Muscle of leg (tissue), 16 donors: ENCODE measurements at places on chromosomes 6 and 20. TPM values are rescaled to one million over a fixed set of nuclear protein-coding genes. Genes with fewer than 3 reads are reported as not detected.

The DNAH8 gene
- total RNA-seq: 2.2 TPM

The CALHM4 gene
- not detected for total RNA-seq

The BMP7 gene
- 3.8 TPM for total RNA-seq

The GID8 gene
- 22.0 TPM for total RNA-seq

The EFCAB8 gene
- 0.22 TPM for total RNA-seq

The C4A gene
- 13.0 TPM for total RNA-seq

The TNNC2 gene
- 3,356 TPM for total RNA-seq

The HACE1 gene
- 11.0 TPM for total RNA-seq

The CSE1L gene
- total RNA-seq: 53.4 TPM

The ANGPT4 gene
- total RNA-seq: 0.04 TPM

The RIPOR3 gene
- total RNA-seq: 5.0 TPM

The PDE7B gene
- 10.3 TPM for total RNA-seq

The TRIM31 gene
- total RNA-seq: not detected

The C20orf141 gene
- total RNA-seq: not detected

The CAPN11 gene
- total RNA-seq: 0.18 TPM

The TRIM15 gene
- total RNA-seq: not detected

The SOX18 gene
- total RNA-seq: 2.2 TPM

The EPPIN gene
- total RNA-seq: not detected

The PXDC1 gene
- total RNA-seq: 15.3 TPM

The TPD52L1 gene
- 39.8 TPM for total RNA-seq

The GJA10 gene
- not detected for total RNA-seq

The RRAGD gene
- 103 TPM for total RNA-seq

The MCHR2 gene
- not detected for total RNA-seq

The ESR1 gene
- total RNA-seq: 0.44 TPM

The STMND1 gene
- total RNA-seq: not detected

The DYNLT2 gene
- 3.1 TPM for total RNA-seq
